Globus pallidus (tissue), 1 donor: ENCODE measurements at places on chromosomes 12 and 14.

GRCh38 chr14:75249251-75249957 is 29.2 kb upstream of the FOS start:
- DNase-seq: no peak

GRCh38 chr14:102020058-102020971 is 55.9 kb downstream of the DYNC1H1 start:
- no peak for DNase-seq

DNA sequence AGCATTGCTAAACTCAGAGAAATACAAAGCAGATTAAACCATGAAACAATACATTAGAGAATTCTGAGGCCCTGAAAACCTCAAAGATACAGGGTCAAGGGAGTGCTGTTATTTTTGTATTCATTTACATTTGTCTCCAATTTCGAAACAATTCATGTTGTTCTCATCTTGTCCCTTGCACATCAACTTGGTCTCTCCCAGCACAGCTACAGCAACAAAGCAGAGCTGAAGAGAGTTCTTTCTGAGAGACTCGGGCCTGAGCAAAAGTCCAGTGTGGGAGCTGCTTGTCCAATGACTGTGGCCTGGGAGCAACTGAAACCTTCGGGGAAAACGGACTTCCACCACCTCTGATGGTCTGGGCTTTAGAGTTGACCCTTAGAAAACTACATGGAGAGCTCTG is 79.4 kb upstream of the CDKN3 start:
- DNase-seq: no peak

- no peak for DNase-seq
These were observed 76.1 kb downstream of the EPS8 start for GRCh38 chr12:15712823-15713660.

GRCh38 chr14:32166029-32166428 is 35.8 kb upstream of the RNU6-7 start:
- DNase-seq: no peak

GRCh38 chr14:21617614-21618013 is 17.1 kb downstream of the OR10G2 start:
- DNase-seq: no peak

- DNase-seq: no peak
These were observed 14.7 kb downstream of the KRT2 start for GRCh38 chr12:52637299-52637698.

- no peak for DNase-seq
These were observed 177.0 kb upstream of the CNTN1 start for GRCh38 chr12:40515041-40515816.

- peak; percentile 85 for DNase-seq
These were observed 141.4 kb downstream of the PPM1H start for GRCh38 chr12:62793256-62794217.

DNA sequence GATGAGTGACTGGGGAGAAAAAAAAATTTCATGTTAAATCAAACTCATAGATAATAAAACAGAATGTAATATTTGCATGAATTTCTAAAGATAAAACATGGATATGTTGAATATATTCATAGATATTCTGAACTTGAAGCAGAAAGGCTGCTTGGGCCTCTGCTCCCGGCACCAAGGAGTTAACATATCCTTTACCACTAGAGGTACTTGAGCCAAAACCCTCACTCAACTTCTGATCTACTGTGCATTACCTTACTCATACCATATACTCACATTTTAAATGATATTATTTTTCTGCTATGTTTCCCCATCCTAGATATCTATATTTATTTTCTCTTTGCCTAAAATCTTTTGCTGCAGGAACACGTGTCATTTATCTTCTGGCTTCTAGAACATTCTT is 14.9 kb downstream of the AREL1 start:
- no peak for DNase-seq

DNA sequence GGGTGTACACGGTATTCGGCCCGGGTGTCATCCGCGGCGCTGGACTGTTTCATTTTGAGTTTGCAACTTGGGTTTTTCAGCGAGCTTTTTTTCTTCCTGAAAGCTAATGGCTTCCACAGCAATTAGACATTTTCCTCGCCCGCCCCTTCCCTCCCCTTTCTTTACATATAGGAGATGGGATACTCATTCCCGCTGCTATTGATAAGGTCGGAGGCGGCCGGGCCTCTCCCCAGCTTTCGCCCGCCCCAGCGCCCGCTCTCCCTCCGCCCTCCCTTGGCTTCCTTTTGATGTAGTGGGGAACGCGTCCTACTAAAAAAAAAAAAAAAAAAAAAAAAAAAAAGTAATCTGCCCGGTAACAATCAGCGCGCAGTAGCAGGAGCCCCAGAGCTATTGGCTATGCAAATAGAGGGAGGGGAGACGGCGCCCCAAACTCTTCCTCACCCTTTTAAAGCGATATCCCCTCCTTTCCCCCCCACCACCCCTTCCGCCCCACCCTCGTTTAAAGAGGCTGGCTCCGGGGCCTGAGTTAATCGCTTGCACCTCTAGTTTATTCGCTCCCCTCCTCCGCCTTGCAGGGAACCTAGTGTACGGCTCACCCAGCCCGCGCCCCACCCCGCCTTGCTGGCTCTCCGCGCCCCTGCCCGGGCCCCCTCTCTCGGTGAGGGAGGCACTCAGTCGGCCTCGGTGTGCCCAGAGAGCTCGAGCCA is 1.7 kb upstream of the CCND2 start:
- DNase-seq: peak; percentile 51

DNA sequence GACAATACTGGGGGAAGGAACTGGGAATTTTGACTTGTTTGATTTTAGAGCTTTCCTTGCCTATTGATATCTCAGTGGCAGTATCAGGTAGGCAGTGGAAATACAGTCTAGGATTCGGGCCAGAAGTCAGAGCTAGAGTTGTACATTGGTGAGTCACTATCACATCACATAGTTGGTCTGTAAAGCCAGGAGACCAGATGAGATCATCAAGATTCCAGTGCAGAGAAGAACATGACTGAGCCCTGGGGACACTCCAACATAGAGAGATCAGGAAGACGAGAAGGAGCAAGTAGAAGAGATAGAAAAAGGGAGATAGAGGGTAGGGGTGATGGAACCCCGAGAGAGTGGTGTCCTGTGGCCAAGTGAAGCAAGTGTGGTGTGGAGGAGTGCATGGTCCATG is 46.6 kb upstream of the NR1H4 start:
- DNase-seq: no peak

- DNase-seq: no peak
These were observed 78.1 kb downstream of the KSR2 start for GRCh38 chr12:117890644-117891043.
